ENCODE measurements at places on chromosomes 1 and 21. TPM values are rescaled to one million over a fixed set of nuclear protein-coding genes. Genes with fewer than 3 reads are reported as not detected.

DNA sequence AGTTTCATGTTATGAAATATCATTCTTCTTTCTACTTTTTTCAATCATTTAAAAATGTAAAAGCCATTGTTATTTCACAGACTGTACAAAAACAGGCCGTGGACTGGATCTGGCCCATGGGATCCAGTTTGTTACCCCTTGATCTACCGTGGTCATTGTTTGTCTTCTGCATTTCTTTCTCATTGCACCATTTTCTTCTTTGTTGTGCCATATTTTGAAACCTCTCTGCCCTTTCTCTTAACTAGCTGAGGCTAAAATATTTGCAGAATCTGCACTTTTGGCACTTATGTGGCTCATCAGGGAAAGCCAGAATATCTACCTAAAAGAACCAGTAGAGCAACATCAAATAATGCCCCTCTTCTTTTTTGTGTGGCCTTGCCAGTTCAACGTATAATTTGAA lies 50.5 kb downstream of the DNAJC6 start:
- H3K27ac ChIP-seq: no peak overlapping the region
- no peak overlapping the region for H3K4me3 ChIP-seq
- H3K4me1 ChIP-seq: no peaks in the 10 kb centered on the region
- DNase-seq: no peak

GRCh38 chr1:213053455-213053854 lies 2.4 kb downstream of the RPS6KC1 start:
- no peak overlapping the region for H3K4me3 ChIP-seq
- peaks cover 35% of the 10 kb centered on the region for H3K4me1 ChIP-seq
- no peak overlapping the region for H3K27ac ChIP-seq
- H3K27me3 ChIP-seq: peaks cover 11% of the 10 kb centered on the region

- H3K4me1 ChIP-seq: peaks cover 25% of the 10 kb centered on the region
- H3K27ac ChIP-seq: no peak overlapping the region
- peak overlapping the region; percentile 67 for H3K4me3 ChIP-seq
- no peak for DNase-seq
- peaks cover 63% of the 10 kb centered on the region for H3K27me3 ChIP-seq
- no peaks in the 10 kb centered on the region for H3K36me3 ChIP-seq
These were observed 5.8 kb upstream of the SLC44A5 start for GRCh38 chr1:75616436-75617433.

COL8A2 gene
- total RNA-seq: 1.2 TPM

HAO2 gene
- total RNA-seq: not detected

CCDC24 gene
- total RNA-seq: 1.4 TPM

Measured in left ventricle myocardium inferior (tissue), 1 donor.